ENCODE measurements at places on chromosomes 13 and 19. TPM values are rescaled to one million over a fixed set of nuclear protein-coding genes. Genes with fewer than 3 reads are reported as not detected.

CALR3 gene
- total RNA-seq, result not detected

SBSN gene
- total RNA-seq, result 0.56 TPM

ZNF677 gene
- 21.5 TPM for total RNA-seq

GRCh38 chr13:20350819-20351218 lies 118.7 kb upstream of the GJB6 start:
- DNase-seq, result no peak

PROZ gene
- total RNA-seq, result not detected

DNA sequence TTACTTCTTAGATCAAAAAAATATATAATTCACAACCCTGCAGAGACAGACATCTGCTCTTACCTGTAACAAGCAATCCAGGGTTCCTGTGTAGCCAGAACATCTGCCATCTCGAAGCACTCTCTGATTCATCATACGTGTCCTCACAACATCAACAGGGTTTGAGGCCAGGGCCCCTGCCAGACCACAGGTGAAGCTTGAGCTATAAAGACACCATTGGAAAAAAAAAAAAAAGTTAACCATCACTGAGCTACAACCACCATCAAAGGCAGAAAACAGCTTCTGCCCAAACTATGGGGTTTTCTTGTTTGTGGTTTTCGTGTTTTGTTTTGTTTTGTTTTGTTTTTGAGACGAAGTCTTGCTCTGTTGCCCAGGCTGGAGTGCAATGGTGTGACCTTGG lies 19.3 kb downstream of the SLC25A30 start:
- DNase-seq, result no peak

SLC25A42 gene
- 8.9 TPM for total RNA-seq

- no peak for DNase-seq
These were observed 20.4 kb upstream of the NANOS3 start for GRCh38 chr19:13856497-13856896.

DNA sequence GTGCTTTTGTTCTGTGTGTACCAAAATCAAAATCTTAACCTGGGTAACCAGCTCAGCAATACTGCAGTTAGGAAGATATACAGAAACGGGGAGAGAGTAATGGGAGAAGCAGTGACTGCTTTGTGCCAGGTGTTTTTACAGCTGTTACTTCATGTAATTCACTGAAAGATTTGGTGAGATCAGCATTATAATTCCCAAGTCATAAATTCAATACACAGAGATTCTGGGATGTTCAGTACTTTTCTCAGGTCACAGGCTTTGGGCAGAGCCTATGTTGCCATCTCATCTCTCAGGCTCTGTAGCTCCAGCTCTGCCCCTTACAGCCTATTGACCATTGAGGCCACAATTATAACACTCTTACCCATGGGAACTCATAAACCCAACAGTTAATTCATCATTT lies 138.5 kb downstream of the ZAR1L start:
- no peak for DNase-seq

- no peak for DNase-seq
These were observed 443.1 kb upstream of the SPRY2 start for GRCh38 chr13:80783926-80784565.

EPSTI1 gene
- total RNA-seq, result 3.8 TPM

GRCh38 chr13:64078480-64078936 lies 2662.9 kb upstream of the PCDH20 start:
- peak; percentile 68 for DNase-seq

ATP8B3 gene
- total RNA-seq, result 6.0 TPM

GRCh38 chr13:112895521-112896465 lies 73.2 kb upstream of the MCF2L start:
- peak; percentile 68 for DNase-seq

DNA sequence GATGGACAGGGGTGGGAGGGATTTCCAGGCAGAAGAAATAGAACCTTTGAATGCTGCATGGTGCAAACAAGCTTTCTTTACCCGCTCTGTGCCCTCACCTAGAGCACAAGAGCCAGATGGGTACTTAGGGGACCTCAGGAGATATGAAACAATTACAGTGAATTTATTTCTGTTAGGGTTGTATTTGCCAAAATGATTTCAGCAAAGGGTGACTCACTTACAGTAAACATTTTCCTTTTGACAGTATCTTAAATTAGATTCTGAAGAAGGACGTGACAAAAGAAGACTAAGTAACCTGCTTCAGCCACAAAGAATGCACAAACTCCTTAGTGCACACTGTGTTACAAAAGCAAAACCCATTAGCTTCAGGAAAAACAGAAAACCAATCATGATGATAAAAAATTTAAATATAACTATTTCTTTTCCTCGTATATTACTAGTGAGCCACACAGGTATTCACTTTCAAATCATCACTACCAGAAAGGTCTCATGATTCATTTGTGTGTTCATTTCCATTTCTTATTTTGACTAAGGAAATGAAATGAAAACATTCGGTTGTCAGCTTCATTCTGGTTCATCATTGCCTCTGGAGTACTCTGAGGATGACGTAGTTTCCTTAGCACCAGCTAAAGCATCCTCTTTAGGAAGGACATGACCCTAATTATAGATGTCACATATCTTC lies 158.8 kb downstream of the NHLRC3 start:
- no peak for DNase-seq

FIZ1 gene
- total RNA-seq, result 11.3 TPM

FREM2 gene
- 0.07 TPM for total RNA-seq

- DNase-seq, result no peak
These were observed 65.5 kb downstream of the ATP11A start for GRCh38 chr13:112755331-112755730.

ZNF571 gene
- total RNA-seq, result 4.9 TPM

ZNF534 gene
- not detected for total RNA-seq

EDNRB gene
- total RNA-seq, result 0.12 TPM

GRCh38 chr13:67549331-67549730 lies 319.2 kb upstream of the PCDH9 start:
- no peak for DNase-seq

DNA sequence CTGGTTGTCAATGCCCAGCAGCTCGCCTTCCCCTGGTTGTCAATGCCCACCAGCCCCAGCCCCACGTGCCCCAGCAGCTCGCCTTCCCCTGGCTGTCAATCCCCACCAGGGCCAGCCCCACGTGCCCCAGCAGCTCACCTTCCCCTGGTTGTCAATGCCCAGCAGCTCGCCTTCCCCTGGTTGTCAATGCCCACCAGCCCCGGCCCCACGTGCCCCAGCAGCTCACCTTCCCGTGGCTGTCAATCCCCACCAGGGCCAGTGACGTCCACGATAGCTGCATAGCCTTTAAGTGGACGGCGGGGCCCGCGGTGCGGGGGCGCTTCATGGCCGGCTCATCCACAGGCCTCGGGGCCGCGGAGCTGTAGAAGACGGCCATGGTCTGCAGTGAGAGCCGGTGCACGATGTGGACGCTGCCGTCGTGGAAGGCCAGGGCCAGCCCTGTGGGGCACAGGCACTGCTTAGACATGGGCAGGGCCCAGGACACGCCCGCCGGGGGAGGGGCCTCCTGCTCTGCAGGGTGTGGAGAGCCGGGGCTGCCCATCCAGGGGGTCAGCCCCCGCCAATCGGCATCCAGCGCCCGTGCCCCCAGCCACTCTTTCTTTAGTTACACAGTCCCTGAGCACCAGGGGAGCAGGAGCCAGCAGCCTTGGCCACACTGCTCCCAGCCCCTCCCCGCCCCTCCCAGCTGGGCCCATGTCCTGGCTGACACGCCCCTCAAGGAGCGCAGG lies 13.1 kb downstream of the MED16 start:
- no peak for DNase-seq

DNA sequence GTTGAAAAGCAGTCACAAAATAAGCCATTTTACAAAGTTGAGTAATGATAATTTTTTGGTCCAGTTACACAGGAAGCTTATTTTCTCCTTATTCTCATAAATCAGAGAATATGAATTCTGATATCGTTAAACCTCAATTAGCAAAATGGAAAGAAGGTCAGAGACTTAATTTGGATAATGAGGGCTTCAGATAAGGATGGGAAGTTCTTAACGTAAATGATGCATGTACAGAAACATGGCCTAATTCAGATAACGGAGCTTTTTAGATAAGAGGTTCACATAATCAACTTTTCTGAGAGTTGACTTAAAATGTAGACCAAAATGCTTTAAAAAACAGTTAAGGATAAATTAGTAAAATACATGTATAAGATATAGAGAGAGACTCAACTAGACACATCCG lies 746.3 kb upstream of the SLC10A2 start:
- DNase-seq, result no peak

ZNF823 gene
- 3.7 TPM for total RNA-seq

GRCh38 chr13:23735329-23735728 lies 153.9 kb downstream of the MIPEP start:
- DNase-seq, result no peak

DNA sequence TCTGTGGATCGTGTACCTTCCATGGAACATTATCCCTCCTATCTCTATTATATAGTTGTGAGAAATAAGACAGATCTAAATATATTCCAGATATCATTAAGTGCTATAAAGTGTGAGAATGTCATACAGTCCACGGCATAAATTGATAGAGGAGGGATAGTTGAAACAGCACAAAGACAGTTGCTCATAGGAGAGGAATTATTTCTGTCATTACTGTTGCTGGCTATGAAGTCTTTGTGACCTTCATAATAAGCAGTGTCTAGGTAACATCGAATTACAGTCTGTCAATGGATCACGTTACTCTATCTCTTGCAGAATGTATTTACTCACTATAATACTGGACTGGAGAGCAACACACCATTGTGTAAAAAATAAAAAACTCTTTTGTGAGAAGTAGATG lies 671.5 kb upstream of the PCDH20 start:
- DNase-seq, result no peak

- no peak for DNase-seq
These were observed 442 bp downstream of the ZNF420 start for GRCh38 chr19:37078717-37079032.

GRCh38 chr19:42683917-42684513 lies 56.3 kb downstream of the PSG3 start:
- DNase-seq, result no peak

GRCh38 chr19:46607448-46607841 lies 6.3 kb downstream of the CALM3 start:
- peak; percentile 68 for DNase-seq

GRCh38 chr13:59451236-59451635 lies 712.5 kb downstream of the DIAPH3 start:
- DNase-seq, result no peak

- DNase-seq, result no peak
These were observed 7.2 kb downstream of the HNRNPL start for GRCh38 chr19:38842439-38843174.

DNA sequence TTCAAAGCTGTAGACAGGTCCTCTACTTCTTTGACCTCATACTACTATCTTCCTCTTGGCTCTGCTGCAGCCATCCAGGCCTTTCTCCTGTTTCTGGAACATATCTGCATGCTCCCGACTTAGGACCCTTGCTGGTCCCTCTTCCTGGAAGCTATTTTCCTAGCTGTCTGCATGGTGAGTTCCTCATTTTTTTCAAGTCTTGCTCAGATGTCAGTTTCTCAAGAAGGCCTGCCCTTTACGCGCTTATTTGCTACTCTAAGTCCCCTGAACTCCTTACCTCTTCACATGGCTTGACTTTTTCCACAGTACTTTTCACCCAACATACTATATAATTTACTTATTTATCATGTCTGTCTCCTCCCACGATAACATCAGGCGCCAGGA lies 31.4 kb downstream of the DNAJC3 start:
- DNase-seq, result no peak

DNA sequence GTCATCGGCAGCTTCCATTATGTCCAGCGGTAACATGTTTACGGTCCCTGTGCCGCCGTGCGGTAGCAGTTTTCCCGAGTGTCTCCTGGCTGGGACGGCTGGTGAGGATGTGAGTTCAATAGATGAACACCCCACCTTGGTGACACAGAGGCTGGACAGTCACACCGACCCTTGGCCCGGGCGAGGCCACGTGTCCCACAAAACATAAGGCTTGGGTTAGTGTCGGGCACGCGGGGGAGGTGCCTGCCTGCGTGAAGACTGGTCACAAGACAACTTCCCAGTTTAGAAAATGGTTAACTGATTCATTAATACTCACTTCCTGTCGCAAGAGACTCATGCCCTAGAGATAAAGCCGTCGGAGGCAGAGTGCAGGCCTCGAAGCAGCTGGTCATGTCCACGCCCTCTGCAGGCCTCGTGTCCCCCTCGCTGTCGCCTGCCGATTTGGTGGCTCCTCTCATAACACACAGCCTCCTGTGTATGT lies 17.2 kb downstream of the RASA3 start:
- peak; percentile 88 for DNase-seq

PCDH20 gene
- 0.19 TPM for total RNA-seq

DNA sequence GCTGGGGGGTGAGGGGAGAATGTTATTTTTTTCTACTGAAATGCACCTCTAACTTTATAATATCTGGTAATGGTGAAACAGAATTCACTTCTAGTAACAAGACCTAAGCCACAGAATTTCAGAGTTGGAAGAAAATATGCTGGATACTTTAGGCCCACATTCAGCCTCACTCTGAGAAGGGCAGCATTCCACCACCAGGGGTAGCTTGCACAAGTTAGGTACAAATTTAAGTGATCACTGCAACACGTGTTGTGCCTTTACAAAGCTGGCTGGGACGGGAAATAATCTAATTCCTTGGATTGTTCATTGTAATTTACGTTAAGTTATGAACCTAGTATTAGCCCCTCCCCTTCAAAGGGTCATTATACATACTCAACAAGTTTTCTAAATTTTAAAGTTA lies 192.3 kb downstream of the RGCC start:
- DNase-seq, result no peak

GRCh38 chr13:40484101-40484800 lies 182.2 kb downstream of the FOXO1 start:
- DNase-seq, result no peak

DNA sequence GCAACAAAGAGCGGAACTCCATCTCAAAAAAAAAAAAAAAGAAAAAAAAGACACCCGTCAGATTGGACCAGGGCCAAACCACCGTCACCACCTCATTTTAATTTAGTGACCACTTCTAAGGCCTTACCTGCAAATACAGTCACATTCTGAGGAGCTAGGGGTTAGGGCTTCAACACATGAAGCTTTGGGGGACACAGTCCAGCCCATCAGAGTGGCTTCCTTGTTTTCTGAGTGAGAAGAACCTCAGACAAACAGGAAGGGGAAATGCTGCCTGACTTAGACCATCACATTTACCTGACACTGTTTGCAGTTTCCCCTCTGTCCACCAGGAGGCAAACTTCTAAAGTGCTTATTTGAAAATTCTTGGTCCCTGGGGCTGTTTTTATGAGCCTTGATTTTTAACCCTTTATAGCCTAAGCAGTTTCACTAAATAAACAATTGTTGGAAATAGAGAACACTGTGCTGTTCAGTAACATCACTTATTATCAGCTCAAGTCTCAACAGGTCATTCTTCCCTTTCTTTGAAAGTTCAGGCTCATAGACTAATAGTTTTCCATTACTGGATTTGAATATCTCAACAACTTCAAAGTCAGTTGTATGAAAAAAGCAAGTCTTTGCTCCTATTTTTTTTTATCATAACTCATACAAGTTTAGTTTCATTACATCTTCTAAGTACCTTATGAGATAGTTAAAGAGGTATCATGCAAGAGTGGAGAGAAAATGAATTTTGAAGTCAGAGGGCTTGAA lies 74.9 kb upstream of the WASF3 start:
- no peak for DNase-seq

LILRB3 gene
- total RNA-seq, result not detected

C3 gene
- not detected for total RNA-seq

GRCh38 chr13:60370343-60370742 lies 26.7 kb upstream of the TDRD3 start:
- no peak for DNase-seq
